ENCODE measurements at places on chromosomes 1 and 21. TPM values are rescaled to one million over a fixed set of nuclear protein-coding genes. Genes with fewer than 3 reads are reported as not detected.
A peak's percentile ranks its signal among the peaks of the same experiment; 100 is the strongest.

DNA sequence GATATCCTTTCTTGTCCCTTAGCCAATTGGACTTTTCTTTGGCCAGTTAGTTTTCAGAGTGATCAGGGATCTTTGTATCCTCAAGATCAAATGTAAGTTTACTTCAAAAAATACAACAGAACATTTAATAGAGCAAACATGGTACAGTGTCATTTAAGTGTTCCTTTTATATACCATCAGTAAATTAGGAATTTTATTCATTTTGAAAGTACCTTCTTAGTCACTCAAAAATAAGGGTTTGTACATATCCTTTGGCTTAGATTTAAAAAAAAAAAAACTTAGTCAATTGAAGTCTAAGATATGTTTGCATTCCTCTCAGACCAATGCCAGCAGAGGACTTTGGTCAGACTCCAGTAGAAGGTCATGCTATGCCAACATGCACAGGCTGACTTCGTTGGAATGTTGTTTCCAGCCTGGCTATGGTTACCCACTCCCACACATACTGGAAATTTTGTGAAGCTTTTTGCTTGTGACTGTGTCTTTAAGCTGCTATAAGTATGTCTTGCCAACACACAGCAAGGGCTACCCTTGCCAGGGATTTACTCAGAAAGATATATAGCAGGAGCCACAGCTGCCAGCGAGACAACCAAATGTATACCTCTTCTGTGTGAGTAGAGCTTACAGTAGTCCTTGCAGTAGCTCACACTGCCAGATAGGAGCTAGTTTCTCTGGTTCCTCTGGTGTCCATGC lies 81.5 kb upstream of the LRIF1 start:
- no peaks in the 10 kb centered on the region for H3K36me3 ChIP-seq
- no peaks in the 10 kb centered on the region for H3K4me1 ChIP-seq
- H3K27ac ChIP-seq: no peak overlapping the region
- no peak for DNase-seq
- H3K4me3 ChIP-seq: no peak overlapping the region

GRCh38 chr1:223180731-223181321 lies 37.8 kb upstream of the TLR5 start:
- H3K4me3 ChIP-seq: no peak overlapping the region
- no peaks in the 10 kb centered on the region for H3K36me3 ChIP-seq
- no peak for DNase-seq

DNA sequence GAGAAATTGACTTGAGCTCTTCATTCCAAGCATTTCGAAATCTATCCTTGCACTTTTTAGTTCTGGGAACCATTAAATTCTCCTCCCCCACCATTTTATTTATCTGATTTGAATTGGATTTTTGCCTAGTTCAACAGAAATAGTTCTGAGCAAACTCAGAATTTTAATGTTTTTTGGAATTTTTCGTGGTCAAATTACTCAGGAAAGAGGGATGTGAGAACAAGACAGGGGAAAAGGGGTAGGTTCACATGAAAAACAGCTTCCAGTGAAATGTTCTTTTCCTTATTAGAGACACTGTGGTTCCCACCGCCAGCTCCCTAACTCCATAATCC lies 5.7 kb upstream of the ZNF697 start:
- no peaks in the 10 kb centered on the region for H3K27me3 ChIP-seq
- no peak overlapping the region for H3K4me3 ChIP-seq
- H3K27ac ChIP-seq: no peak overlapping the region

DNA sequence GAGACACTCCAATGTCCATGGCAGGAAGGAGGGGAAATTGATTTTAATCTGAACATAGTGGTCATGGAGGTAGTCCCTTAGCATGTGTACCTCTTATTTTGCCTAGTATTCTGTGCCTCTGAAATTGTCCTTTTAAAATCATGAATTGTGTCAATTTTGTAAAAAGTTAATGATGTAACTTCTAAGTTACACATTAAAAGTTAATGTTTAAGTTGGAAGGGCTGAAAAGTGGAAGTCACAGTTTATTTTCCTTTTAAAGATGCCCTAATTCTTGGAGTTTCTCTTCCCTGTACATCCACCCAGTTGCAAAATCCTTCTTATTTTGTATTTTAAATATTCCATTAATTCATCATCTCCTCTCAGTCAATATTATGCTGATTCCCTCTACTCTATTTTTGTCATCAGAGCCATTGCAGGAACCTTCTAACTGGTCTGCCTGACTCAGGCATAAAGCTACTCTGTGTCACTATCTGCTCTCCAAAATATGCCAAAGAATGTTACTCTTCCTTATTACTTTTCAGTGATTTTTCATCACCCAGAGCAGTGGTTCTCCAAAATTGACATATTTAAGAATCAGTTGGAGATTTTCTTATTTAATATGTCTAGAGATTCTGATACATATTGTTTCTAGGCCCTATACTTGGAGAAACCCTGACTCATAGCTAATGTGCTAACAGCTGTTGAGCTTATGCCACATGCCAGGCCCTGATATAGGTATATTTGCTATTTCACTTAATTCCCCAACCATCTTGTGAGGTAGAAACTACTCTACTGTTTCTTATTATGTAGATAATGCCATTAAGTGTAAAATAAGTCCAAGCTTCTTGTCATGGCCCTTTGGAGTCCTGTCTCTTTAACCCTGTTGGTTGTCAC lies 5.1 kb downstream of the HOOK1 start:
- no peak overlapping the region for H3K4me3 ChIP-seq
- H3K36me3 ChIP-seq: no peaks in the 10 kb centered on the region
- no peaks in the 10 kb centered on the region for H3K4me1 ChIP-seq
- no peak overlapping the region for H3K27ac ChIP-seq

DNA sequence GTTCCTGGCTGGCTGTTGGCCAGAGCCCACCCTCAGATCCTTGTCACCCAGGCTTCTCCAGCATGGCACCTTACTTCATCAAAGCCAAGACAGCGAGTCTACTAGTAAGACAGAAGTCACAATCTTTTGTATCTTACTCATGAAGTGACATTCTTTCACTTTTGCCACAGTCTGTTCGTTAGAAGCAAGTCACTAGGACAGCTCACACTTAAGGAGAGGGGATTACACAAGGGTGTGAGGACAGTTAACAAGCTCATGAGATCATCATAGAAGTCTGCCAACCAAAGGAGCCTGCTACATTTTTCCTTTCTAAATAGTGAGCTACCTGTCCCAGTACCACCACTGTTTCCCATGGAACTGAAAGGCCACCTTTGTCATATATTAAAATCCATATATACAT lies 61.5 kb downstream of the PACC1 start:
- DNase-seq: no peak
- no peak overlapping the region for H3K27ac ChIP-seq
- H3K36me3 ChIP-seq: no peaks in the 10 kb centered on the region
- H3K4me3 ChIP-seq: no peak overlapping the region
- no peaks in the 10 kb centered on the region for H3K27me3 ChIP-seq

The SH2D1B gene
- total RNA-seq: not detected

The OR2G6 gene
- 0.34 TPM for total RNA-seq

DNA sequence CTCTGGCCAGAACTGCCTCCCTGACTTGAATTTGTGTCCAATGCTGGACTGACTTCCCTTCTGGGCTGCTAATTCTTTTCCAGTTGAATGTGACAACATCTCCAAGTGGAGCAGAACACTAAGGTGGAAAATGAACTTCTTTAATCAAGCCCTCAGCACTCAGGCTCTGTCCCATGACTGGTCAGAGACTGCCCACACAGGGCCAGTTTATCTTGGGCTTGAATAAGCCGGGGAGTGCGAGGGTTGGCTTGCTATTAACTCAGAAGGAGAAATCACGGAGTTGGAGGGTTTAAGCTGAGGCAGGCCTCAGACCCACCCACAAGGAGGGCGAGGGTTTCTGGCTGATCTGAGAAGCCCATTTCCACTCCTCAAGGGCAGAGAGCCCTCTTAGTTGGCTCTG lies 12.4 kb downstream of the KCNA10 start:
- H3K4me3 ChIP-seq: no peak overlapping the region
- H3K27ac ChIP-seq: no peak overlapping the region

DNA sequence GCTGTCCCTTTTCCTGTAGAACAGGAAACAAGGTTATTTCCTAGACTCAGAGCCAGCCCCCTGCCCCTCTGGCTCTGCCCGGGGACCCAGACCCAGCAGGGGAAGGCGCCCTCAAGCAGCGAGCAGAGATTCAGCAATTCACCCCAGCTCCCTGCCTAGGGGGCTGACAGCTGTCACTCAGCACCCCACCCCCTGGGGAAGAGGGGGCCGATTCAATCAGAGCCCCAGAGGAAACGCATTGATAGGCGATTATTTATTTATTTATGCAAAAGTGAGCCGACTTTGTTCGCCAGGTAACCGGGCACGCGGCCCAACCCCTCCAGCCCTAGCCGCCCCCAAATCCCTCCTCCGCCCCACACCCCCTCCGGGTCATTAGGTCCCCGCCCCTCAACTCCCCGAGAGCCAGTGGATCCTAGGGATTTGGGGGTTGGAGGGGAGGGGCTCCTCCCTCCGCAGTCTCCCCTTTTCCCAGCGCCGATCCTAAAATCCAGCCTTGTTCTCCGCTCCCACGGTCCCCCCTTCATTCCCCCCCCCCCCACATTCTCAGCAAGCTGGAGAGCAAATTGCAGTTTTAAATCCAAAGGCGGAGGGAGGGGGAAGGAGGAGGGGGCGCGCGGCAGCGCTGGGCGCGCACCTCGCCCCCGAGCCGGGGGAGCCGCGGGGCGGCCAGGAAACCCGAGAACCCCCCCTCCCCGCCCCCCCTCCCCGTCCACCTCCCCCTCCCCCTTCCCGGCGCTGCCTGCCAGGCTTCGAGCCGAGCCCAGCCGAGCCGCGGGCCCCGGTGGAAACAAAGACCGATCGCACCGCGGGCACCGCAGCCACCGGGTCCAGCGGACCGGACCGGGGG lies 1.3 kb downstream of the AHDC1 start:
- H3K4me3 ChIP-seq: peak overlapping the region; percentile 76
- H3K4me1 ChIP-seq: peaks cover 9% of the 10 kb centered on the region
- no peaks in the 10 kb centered on the region for H3K27me3 ChIP-seq

The CRYAA gene
- total RNA-seq: not detected

- H3K27ac ChIP-seq: peak overlapping the region; percentile 76
- H3K27me3 ChIP-seq: no peaks in the 10 kb centered on the region
- peaks cover 6% of the 10 kb centered on the region for H3K4me1 ChIP-seq
Observed at GRCh38 chr1:24294716-24295371, 24.3 kb upstream of the GRHL3 start.

DNA sequence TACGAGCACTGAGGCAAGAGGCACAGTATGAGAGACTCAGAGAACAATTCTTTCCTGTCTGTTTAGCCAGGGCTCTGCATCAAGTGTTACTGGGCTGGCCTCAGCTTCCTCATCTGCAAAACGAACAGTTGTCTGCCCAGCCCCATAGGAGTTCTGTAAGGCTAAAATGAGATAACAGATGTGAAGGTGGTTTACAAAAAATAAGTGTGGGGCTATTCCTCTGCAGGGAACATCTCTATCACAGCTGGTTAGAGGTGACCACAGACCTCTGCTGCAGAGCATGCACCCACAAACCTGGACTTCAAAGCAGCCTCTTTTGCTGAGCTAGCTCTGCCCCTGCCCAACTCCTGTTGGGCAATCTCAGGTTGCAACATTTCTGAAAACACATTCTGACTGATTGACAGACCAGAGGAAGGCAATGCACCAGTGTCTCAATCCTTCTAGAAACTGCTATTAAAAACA lies 10.5 kb upstream of the OLIG1 start:
- no peak for DNase-seq
- H3K27ac ChIP-seq: no peak overlapping the region
- H3K36me3 ChIP-seq: no peaks in the 10 kb centered on the region
- H3K27me3 ChIP-seq: peaks cover 3% of the 10 kb centered on the region

- H3K4me1 ChIP-seq: no peaks in the 10 kb centered on the region
- H3K4me3 ChIP-seq: no peak overlapping the region
- no peak for DNase-seq
- H3K36me3 ChIP-seq: no peaks in the 10 kb centered on the region
Observed at GRCh38 chr1:7539769-7540175, 231.3 kb upstream of the VAMP3 start.

GRCh38 chr1:203422656-203423055 lies 53.0 kb upstream of the PRELP start:
- no peak overlapping the region for H3K4me3 ChIP-seq
- H3K27ac ChIP-seq: no peak overlapping the region

The ATP6V1G3 gene
- total RNA-seq: not detected

GRCh38 chr1:226995365-226996332 lies 55.6 kb downstream of the COQ8A start:
- DNase-seq: no peak
- no peak overlapping the region for H3K27ac ChIP-seq
- H3K36me3 ChIP-seq: no peaks in the 10 kb centered on the region
- no peaks in the 10 kb centered on the region for H3K27me3 ChIP-seq
- H3K4me1 ChIP-seq: no peaks in the 10 kb centered on the region
- no peak overlapping the region for H3K4me3 ChIP-seq

GRCh38 chr21:42941696-42942085 lies 16.3 kb upstream of the ERVH48-1 start:
- no peaks in the 10 kb centered on the region for H3K27me3 ChIP-seq
- DNase-seq: no peak
- no peak overlapping the region for H3K27ac ChIP-seq

Measured in prostate gland (tissue), 2 donors.